Stimulated activated CD8-positive, alpha-beta memory T cell treated with anti-CD3 and anti-CD28 coated beads, Interleukin-15, amount 100 ng/mL, for 48 hours (primary cell): ENCODE measurements at places on chromosomes 1 and 21.

- no peak for DNase-seq
Measured at GRCh38 chr1:78234496-78234895, 188.7 kb downstream of the GIPC2 start.

GRCh38 chr1:215132156-215132555 lies 49.6 kb downstream of the KCNK2 start:
- no peak for DNase-seq

DNA sequence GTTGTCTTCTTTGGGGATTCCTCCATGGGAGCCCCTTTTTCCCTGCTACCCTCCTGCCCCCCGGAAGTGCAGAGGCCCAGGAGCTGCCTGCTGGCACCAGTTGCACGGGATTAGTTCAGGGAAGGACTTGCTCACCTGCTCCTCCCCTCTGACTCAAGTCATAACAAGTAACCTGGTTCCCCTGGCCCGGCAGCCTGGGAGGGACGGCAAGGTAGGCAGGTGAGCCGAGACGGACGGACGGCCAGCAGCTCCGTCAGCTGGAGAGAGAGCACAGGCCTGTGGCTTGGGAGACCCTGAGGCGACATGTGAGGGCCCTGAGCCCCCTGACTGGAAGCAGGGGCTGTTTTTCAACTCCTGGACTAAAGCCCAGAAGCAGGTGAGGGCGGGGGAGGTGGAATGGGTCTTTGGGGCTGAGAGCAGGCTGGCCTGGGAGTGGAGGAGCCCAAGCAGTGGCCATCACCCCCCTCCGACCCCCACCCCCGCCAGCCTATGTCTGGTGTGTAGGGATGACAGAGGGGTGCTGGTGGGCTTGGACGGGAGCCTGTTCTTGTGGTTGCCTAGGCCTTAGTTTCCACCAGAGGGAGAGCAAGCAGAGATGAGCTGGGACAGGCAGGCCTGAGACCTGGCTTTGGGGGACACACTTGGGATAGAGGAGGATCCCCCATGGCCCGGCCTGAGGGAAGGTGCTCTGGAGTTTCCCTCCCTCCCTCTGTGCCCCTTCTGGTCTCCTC lies at the start of gene INAVA:
Gene INAVA (plus strand): TSS at position 189 of the 731 bp plus-strand sequence. CDS start 3,501 bp downstream, outside the sequence.
- no peak for DNase-seq

GRCh38 chr1:245956225-245956624 lies 550.9 kb downstream of the SMYD3 start:
- no peak for DNase-seq

DNA sequence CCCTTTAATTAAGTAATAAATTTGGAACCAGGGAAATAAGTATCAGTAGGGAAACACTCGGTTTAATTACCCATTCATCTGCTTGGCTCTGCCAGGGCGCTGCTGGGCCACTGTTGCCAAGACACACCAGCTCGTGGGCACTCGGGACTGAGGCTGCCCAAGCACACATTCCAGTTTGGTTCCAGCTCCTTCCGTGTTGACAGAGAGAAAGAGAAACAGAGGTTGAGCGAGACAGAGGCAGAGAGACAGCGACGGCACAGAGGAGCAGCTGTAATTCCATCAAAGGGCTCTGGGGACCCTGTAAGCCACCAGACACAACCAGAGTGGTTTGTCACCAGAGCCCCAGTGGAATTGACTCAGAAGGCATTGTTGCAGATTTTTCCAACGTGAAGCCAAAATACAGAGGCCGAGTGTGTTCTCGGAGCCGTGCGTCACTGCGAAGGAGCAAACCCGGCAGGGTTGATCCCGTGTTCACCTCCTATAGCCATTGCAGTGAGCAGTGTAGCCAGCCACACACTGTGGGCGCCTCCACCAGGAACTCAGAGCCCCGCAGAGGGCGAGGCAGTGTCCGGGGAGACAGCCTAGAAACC lies 33.5 kb downstream of the SYF2 start:
- DNase-seq, result no peak

GRCh38 chr1:175307160-175307559 lies 114.6 kb upstream of the KIAA0040 start:
- no peak for DNase-seq

GRCh38 chr1:92479587-92479986 lies 7.1 kb downstream of the GFI1 start:
- no peak for DNase-seq
